Activated CD4-positive, alpha-beta T cell treated with anti-CD3 and anti-CD28 coated beads, Interleukin-2, amount 50 U/mL, for 16 hours (primary cell): ENCODE measurements at places on chromosomes 7 and 10.

- no peak for DNase-seq
Measured at GRCh38 chr7:55441774-55442522, 76.8 kb downstream of the LANCL2 start.

DNA sequence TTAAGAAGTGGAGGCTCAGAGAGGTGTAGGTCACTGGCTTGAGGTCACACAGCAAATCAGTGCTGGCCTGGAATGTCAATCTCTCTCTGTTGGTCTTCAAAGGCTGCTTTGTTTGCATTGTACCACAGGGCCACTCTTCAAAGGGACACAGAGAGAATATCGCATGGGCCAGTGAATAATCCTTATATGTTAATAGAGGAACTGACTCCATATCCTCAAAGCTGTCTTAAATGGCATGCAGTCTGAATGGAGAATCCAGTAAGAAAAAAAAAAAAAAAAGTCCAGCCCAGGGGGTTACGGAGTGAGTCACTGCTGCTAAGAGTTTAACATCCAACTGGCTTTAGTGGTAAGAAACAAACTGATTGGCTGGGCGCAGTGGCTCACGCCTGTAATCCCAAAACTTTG, 54.1 kb downstream of the NRAP start:
- no peak for DNase-seq

DNA sequence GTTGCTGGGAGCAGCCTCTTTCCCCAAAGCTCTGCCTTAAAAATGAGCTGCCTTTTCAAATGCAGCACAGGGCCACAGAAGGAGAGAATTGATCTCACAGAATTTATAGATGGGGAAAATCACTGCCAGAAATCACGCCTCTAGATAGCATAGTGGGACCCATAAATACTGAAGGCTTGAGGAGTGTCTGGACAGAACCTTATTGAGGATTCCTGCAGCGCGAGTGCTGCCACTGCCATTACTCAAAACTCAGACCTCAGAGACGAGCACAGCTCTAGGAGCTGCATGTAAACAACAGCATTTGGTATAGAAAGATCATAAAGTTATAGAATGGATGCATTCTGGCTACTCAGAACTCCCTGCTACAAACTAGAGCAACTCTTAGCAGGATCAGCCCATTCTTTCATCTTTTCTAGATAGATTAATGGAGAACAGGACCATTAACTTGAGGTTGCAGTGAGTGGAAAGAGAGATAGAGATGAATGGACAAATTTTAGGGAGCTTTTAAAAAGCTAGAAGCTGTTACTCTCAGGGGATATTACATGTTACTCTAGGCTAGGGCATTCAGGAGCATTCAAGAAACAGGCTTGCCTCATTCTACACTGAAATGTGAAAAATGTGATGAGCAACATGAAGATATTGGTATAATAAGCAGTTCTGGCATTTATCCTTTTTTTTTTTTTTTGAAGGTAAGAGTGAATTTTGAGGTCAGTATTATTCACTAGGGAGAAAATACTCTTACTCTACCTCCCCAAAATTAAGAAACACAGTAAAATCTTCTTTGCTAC, 267.2 kb upstream of the SLC26A5 start:
- DNase-seq: no peak

- DNase-seq: no peak
Measured at GRCh38 chr10:96768136-96768535, 47.8 kb upstream of the PIK3AP1 start.

DNA sequence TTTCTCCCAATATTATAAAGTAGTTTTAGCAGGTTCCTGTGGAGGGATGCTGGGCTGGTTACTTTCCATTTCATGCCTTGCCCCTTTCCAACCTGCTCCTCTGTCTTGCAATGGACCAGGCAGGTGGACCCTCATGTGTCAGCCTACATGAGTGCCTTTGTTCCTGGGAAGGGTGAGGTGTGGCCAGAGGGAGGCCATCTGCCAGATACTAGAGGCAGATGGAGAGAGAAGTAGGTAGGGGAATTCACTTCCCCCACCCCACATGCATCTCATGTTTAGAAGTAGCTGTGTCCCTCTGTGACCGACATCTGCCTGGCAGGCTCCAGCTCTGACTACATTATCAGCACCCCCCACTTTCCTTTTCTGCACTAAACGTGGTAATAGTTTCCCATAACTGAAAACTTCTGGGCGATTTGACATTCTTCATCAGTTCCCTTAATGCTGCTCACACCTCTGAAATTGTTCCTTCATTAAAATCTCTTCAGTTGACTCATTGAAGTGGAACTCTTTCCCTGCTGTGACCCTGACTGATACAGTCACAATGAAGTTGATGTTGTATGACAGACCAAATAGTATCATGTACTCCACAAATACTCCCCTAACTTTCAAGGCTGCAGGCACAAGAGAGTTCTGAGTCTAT, 396.3 kb upstream of the FZD8 start:
- no peak for DNase-seq

GRCh38 chr10:1600861-1601260, 136.5 kb downstream of the ADARB2 start:
- DNase-seq: no peak

DNA sequence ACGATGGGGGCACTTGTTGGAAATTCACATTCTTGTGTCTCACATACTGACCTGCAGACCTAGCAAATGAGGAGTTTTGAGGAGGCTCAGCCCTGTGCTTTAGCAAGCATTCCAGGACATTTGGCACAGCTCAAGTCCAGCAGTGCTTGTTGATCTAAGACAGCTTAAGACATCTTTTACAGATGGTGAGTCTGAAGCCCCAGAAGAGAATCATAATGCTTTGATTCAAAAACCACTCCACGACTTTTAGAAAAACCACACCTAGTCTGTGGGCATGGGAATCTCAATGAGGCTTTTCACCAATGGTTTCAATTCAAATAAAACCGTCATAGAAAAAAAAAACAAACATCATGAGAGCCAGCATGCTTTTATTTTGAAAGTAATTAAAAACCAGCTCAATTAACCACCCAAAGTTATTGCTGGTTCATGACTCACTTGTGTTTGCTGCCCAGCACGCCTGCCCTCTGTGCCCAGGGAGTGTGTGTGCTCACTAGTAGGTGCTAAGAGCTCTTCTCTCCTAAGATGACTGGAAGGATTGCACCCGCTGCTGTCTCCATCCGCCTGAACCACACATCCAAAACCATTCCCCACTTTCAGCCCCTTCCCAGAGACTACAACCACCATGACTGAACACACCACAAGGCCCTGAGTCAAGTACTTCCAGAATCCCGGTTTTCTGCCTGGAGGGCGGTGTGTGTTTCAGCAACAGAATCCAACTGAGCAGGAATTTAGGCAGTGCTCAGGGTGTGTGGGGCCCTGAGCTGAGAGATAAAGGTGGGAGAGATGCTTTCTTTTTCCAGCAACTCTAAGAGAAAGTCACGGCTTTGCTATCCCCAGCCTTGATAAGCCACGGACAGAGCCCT, 130.2 kb upstream of the ADAM12 start:
- DNase-seq: no peak

DNA sequence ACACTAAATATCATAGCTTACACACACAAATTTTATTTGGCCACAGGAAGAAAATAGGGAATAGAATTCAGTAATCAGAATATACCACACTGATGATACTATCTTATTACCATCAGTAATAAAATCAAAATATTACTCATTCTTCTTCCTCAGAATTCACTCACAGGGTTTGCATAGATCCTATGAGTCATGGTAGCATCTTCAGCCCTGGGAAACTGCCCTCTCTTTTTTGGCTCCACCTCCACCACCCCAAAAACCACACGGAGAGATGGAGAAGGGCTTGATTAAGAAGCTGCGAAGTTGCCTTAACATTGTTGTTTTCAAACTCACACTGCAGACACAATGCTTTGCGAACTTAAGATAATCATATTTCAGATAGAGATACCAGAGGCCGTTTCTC, 154.1 kb upstream of the AHR start:
- peak; percentile 85 for DNase-seq

DNA sequence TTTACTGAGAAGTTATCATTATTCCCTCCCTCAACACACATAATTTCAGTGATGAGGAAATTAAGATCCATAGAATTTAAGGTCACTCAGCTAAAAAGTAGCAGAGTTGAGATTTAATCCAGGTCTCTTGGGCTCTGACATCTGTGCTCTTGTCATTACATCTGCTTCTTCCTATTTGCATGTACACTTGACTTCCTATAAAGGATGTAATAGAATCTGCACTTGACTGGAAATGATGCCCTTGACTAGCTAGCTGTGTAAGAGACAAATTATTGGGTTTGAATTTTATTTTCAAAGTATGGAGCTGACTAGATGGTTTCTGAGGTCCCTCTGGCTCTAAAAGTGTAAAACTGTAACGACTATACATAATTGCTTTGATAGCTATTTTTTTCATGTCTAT, 59.5 kb downstream of the AGK start:
- DNase-seq: no peak

- no peak for DNase-seq
Measured at GRCh38 chr10:124923684-124924083, 18.2 kb upstream of the ZRANB1 start.

DNA sequence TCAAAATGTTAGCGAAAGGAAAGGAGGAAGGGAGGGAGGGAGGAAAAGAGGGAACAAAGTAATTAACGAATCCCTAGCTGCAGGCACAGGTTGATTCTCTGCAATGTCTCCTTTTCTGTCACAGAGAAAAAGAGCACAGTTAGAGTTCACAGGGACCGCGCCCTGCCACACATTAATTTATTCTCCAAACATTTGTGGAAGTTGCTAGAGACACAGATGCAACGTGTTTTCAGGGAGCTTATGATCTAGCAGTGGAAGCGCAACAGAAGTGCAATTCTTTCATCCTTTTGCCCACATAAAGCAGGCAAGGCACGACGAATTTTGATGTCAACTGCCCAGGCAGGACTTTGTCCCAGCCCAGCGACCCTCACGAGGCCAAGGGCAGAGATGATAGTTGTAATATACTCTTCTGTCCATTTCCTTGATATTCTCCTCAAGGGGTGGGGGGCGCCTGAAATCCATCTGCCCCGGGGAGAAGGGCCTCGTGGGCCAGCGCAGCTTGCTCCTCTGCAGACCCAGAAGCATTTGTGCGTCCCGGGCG, 101.7 kb upstream of the ZNF438 start:
- no peak for DNase-seq

DNA sequence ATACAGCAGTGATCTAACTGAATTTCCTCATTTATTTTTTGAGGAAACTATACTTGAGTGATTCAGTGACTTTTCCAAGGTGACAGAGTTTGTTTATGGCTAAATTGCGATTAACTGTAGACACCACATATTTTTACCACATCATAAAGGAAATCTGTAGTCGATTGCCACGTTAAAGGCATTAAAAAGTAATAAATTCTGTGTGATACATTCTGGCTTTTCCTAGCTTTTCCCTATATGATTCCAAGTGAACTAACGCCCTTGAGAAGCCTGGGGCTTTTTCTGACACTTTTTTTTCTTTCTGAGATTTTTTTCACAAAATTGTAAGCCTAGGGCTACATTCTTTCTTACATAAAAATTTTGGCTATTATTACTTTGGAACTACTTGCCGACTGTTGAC, 266.9 kb downstream of the BICC1 start:
- no peak for DNase-seq

- no peak for DNase-seq
Measured at GRCh38 chr10:15370212-15370855, 755 bp downstream of the FAM171A1 start.

GRCh38 chr10:42960991-42961795, 115.7 kb upstream of the RET start:
- DNase-seq: no peak

DNA sequence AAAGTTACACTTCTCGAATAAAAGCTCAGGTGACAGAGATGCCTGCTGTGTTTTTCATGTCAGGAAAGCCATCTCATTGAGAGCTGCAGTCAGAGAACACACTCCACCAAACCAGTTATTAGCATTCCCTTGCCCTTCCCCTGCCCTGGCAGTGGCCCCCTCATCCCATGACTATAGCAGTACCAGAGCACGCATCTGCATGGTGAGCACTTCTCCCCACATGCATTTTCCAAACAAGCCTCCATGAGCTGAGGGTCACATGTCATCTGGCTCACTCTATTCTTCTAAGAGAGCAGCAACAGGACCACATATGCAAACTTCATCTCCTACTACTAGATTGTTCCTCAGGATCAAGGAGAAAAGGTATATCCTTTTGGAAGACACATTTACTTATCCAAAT, 42.4 kb upstream of the FGL2 start:
- DNase-seq: no peak

GRCh38 chr7:16071246-16071857, 350.0 kb downstream of the CRPPA start:
- DNase-seq: peak; percentile 58

DNA sequence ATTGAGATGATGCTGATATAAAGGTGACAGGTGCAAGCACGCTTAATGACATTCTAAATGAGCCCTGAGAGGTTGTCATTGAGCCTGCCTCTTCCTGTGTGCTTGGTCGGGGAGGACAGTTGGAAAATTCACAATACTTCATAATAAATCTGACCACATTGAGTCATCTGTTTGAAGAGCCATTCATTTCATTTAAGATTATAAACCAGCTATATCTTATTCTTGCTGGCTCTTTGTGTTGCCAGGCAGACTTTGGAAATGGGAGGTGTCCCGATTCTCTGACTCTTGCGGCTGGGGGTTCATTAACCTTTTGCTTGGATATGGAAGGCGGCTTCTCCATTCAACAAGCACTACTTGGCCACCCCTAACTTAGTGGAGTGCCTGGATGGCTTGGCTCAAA, 198.2 kb downstream of the FANK1 start:
- DNase-seq: no peak

GRCh38 chr7:150311711-150312110, 11.4 kb upstream of the LRRC61 start:
- no peak for DNase-seq

DNA sequence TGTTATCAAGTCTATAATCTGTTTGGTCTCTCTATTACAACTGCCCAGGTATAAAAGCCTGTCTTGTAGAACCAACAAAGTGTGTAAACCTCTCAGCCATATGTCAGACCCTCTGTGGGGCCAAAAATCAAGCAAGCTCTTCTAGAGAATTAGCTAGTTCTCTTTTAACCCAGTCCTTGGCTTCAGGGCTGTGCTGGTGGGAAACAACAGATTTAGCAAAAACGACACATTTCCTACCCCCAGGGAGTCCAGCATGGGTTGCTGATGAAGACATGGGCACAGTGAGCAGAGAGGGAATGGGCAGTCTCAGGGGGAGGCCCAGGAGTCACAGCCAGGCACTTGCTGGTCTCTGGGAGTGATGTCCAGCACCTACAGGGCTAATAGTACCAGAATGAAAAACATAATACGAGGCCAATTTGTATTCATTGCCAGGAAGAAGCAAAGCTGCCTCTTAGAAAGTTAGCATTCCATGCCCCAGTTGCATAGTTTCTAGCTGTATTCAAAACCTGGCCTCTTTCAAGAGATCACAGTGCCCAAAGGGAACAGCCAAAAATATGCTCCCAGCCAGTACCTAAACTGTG, 80.1 kb downstream of the FRMD4A start:
- DNase-seq: no peak

- DNase-seq: no peak
Measured at GRCh38 chr7:121041516-121042148, 53.1 kb downstream of the CPED1 start.

- DNase-seq: no peak
Measured at GRCh38 chr10:71889388-71889987, 38.4 kb upstream of the PSAP start.

- DNase-seq: no peak
Measured at GRCh38 chr7:146387140-146387539, 270.5 kb downstream of the CNTNAP2 start.
